A549 treated with CORT108297 at 1 μM for 4 hours (cell line): ENCODE measurements at places on chromosomes 7 and 10. TPM values are rescaled to one million over a fixed set of nuclear protein-coding genes. Genes with fewer than 3 reads are reported as not detected.

Gene NOS3
- 0.22 to 0.65 TPM (median 0.42 TPM) in 5 replicates for total RNA-seq

Gene VTI1A
- total RNA-seq = 10.6 to 15.5 TPM (median 13.0 TPM) in 5 replicates

Gene ACTL6B
- not detected in 5 replicates for total RNA-seq

Gene HGF
- 0.01 to 0.10 TPM in 2 of 5 replicates, not detected in the others for total RNA-seq

Gene CDHR1
- total RNA-seq = 0.05 to 0.19 TPM (median 0.13 TPM) in 4 of 5 replicates, not detected in the other

Gene LLCFC1
- not detected in 5 replicates for total RNA-seq

Gene NXPH1
- total RNA-seq = not detected in 5 replicates

Gene NKX1-2
- 0.02 to 0.10 TPM in 2 of 5 replicates, not detected in the others for total RNA-seq

Gene CHST15
- 8.1 to 9.1 TPM (median 8.6 TPM) in 5 replicates for total RNA-seq

Gene ZEB1
- total RNA-seq = 6.1 to 9.2 TPM (median 8.6 TPM) in 5 replicates

Gene CLEC2L
- total RNA-seq = 0.08 to 0.13 TPM (median 0.11 TPM) in 5 replicates

Gene C10orf90
- 3.5 to 4.2 TPM (median 3.5 TPM) in 5 replicates for total RNA-seq

Gene BUD23
- total RNA-seq = 126 to 159 TPM (median 134 TPM) in 5 replicates

Gene PDE6C
- not detected in 5 replicates for total RNA-seq

Gene SFRP4
- 3.3 to 4.1 TPM (median 3.7 TPM) in 5 replicates for total RNA-seq

Gene NUTM2A
- 0.03 to 0.14 TPM (median 0.09 TPM) in 5 replicates for total RNA-seq

Gene ATG9B
- 0.16 to 0.73 TPM (median 0.55 TPM) in 5 replicates for total RNA-seq

Gene CALHM3
- 0.45 to 0.74 TPM (median 0.49 TPM) in 5 replicates for total RNA-seq

Gene UNCX
- total RNA-seq = 0.03 to 0.22 TPM (median 0.06 TPM) in 4 of 5 replicates, not detected in the other

Gene MRLN
- not detected in 5 replicates for total RNA-seq

Gene SLC29A3
- total RNA-seq = 15.8 to 20.3 TPM (median 16.9 TPM) in 5 replicates
